ENCODE measurements at places on chromosomes 3 and 15.

GRCh38 chr3:57086201-57086600 is 25.7 kb downstream of the SPATA12 start:
- no peak for DNase-seq

DNA sequence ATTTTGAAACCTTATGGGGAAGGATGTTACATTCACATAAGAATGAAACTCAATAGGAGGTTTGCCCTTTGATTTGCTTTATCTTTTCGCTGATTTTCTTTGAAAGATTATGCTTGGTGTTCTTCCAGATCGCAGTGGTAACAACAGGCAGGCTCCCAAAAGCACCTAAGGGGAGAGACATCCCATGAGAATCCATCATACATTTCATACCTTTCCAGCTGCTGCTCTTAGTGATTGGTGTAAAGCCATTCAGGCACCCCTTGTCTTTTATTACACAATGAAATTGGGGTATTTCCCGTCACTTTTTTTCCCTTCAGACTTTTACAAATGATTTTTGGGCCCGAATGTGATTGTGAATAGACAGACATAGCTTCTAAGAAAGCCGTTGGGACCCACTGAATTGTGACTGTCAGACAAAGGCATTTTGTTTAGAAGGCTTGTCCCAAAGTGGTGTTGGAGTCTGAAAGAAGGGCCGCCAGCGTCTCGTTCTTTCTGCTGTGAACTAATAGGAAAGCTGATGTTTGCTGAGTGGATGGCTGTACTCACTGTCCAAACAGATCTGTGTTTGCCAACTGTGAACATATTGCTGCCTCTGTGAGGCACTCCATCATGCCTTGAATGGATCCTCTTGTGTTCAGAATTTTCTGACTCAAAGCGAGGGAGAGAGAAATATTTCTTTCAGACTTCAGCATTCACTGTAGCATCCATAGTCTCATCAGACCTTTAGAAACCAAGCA is 164.3 kb downstream of the FNDC3B start:
- DNase-seq = no peak

DNA sequence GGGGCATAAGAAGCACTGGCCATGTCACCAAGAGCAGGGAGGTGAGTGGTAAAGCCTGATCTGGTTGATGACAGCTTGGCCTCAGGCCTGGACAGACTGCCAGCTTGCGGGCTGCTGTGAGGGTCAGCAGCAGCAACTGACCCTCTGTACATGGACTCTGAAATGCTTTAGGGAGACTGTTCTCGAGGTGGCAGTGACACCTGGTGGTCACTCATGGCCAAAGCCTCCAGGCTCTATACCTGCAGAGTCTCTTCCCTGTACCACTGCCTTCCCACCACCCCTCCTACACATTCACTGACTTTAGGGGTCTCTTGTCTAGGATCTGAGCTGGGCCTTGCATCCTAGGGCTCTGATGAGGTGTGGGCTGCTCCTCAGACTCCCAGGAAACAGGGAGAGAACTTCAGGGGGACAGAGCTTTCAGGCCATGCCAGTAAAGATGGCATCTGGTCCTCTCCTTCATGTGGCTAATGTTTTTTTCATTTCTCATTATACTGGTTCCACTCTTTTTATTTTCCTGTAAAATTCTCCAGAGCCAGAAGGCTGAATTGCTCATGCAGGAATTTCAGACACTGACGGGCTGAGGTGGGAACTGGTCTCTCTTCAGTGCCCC is 17.2 kb upstream of the TIMP4 start:
- peak; percentile 46 for DNase-seq

GRCh38 chr3:30667280-30667651 is 60.9 kb downstream of the TGFBR2 start:
- peak; percentile 73 for DNase-seq

DNA sequence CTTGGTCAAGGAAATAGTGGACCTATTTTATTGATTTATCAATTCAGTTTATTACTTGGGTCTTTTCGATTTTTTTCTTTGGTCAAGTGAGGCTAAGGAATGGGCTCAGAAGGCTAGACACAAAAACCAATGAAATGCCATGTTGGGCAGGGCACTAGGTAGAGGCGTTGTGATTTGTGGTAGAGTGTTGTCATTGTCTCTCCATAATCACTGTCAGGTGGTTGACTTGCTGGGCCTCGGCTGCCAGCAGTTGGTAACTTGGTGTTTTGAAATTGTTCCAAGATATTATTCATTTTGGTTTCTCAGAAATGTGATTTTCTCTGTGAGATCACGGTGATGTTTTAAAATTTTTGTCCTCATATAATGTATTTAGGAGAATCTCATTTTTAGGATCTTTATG is 173.6 kb downstream of the KLHL25 start:
- DNase-seq = no peak
